ENCODE measurements at places on chromosomes 2 and 18.

DNA sequence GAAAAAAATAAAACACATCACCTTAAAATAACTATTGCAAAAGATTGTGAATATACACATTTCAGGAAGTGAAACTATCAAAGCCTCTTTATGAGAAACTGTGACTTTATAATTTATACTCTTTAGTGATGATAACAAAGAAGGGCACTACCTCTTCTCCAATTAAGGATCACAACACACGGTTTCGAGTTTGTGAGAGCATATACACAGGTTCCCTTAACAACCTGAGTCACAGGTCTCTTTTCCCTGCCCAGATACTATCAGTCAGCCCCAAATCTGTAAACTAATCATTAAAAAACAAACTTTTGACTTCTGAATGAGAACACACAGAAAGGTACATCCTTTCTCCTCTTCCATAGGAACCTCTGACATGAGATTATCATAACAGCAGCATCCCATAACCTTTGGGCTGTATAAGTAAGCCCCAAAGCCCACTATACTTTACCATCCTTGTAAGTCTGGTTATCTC, 44.9 kb downstream of the PTPN2 start:
- DNase-seq = no peak

DNA sequence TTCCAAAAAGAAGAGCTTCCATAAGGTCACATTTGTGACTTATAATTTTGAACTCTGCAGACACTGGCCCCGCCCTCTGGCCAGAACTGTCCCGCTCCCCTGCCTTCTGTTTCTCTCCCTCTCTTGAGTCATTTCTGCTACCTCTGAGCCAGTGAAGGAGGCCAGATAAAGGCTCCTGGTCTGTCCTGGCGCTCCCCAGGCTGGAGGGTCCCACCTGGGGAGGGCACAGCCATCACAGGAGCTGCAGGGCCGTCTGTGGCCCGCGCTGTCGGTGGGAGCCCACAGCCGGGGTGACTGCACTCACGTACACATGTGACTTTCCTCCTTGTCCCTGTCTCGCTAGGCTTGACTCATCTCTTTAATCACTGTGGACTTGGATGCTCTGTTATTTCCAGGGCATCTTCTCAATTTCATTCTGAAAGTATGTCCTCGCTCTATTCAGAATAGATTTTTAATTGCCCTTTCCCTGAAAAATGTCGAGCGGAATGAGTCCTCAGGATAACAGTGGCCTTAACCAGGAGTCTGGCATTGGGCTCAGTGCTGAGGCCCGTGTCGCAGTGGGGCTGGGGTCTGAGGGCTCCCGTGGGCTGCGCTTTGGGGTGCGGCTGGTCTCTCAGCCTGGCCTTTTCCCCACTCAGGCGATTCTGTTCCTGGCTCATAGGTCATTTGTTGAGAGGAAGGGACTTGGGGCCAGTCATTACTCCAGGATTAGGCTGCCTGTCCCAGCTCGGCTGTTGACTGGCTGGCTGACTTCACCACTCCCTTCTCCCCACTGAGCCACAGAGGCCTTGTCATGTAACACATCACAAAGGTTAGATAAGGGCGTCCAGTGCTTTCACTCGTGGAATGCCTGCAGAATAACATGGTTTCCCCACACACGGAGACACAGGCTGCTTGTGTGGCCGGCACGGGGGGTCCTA, 34.5 kb downstream of the KLHL29 start:
- no peak for DNase-seq

GRCh38 chr18:13390711-13391110, 172.2 kb downstream of the LDLRAD4 start:
- DNase-seq = no peak

DNA sequence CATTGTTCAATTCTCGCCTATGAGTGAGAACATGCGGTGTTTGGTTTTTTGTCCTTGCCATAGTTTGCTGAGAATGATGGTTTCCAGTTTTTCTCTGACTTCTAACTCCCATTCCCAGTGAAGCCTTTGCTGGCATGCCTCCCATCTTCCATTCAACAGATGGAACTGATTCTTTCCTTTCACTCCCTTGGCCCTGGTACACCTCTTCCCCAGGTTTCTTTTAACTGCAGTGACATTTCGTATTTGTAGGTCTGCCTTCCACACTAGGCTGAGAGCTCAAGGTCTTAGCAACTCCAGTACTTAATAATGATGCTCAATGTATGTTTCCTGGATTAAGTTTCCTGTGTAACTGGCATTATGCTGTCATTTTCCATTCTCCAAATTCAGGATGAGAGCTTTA, 48.5 kb downstream of the GAREM1 start:
- no peak for DNase-seq

DNA sequence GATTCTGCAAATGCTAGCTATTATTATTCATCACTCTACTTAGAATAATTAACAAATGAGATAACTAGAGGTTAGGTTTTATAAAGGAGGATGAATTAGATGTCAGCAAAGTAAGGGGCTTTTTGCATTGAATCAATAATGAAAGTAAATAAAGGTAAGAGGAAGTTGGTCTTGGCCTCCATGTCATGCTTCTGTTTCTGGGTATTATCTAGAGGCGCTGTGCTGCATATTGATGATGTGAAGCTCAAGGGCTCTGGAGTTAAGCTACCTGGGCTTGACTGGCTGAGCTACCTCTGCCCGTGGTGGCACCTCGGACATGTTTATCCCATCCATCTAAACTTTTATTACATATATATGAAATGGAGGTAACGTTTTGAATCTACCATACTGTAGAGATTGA, 350.9 kb downstream of the PARD3B start:
- no peak for DNase-seq

DNA sequence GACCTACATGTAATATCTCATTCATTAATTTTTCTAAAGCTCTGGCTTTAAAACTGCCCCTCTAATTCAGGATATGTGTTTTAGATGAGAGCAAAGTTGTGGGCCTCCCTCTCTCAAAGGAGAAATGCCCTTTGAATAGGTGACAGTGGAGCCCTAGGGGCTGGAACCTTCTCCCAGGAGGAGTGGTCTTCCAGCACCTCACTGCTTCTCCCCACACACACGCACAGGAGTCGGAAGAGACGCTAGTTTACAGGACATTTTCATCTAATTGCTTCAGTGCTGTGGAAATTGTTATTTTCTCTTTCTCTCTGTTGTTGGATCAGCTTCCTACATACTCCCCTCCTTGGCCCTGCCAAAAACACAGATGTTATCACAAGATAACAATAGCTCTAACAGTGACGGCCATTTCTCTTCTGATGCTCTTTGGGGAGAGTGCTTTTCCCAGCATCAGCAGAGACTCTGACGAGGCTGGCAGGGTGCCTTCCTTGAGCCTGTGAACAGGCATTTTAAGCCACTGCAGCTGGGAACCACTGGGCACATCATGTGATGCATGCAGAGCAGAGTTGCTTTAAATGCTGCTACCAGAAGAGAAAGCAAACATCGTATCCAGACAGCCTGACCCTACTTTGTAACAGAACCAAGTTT, 209.4 kb upstream of the SP5 start:
- no peak for DNase-seq

DNA sequence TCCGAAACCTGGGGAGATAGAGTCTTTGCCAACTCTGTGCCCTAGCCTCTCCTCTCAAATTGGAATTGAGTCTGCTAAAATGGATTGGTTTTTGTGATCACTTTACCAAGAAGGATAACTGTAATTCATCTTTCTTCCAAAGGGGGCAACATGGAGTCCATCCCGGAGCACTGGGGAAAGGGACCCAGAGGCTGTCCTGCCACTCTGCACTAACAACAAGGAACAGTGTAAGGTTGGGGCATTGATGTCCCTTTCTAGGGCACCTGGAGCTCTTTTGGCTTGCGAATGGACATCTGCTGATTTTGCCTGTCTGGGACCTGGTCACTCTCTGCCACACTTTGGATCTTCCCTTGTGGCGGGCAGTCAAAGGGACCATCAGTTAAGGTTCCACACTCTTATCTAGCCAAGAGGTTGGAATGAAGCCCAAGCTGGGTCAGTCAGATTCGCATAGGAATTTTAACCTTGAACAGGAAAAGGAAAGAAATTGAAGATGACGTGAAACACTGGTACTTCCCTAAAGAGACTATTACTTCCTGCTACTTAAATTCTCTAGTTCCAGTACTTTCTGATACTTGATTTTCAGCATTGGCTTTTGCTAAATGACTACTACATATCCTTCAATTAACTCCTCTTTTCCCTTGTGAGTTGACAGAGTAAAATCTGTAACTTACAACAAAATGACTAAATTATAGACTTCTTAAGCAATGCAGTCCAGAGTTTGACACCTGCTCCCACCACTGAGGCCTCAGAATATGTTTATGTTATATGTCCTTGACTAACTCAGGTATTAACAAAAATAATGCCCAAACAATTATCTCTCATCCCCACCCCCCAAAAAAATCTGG, 64.7 kb upstream of the KLF7 start:
- no peak for DNase-seq

DNA sequence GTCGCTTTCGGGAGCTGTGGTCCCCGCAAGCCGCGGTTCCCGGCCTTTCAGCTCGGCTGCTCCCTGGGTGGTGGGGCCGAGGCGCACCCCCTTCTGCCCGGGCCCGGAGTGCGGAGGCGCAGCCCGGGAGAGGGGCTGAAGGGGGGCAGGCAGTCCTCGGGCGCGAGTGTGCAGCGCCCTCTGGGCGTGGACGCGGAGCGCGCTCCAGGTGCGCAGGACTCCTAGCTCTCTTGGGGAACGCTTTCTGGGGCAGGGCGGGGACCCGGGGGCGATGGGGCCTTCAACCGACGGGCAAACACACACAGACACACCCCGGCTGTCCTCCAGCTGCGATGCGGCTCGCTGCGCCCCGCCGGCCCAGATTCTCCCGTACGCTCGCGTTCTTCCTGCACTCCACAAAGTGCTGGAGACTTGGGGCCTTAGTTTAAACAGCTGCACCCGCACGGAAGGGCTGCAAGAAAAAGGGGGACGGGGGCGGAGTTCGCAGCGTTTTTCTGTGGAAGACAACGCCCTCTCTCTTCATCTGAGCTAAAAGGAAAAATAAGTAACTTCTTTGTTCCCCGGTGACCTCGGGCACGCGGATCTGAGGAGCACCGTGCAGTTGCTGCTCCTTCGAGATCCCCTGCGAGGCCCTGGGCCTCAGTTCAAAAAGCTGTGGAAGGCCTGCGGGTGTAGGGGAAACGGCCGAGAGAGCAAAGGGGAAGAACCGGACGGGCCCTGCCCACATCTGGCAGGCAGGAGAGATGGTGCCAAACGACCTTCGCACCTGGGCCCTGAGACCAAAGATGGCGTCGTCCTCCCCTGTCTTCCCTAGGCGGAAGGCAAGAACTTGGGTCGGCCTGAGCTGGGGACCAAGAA, 593 bp upstream of the SDC1 start:
- DNase-seq = peak; percentile 20

GRCh38 chr18:74806700-74807416, 209.2 kb downstream of the ZNF407 start:
- DNase-seq = no peak

DNA sequence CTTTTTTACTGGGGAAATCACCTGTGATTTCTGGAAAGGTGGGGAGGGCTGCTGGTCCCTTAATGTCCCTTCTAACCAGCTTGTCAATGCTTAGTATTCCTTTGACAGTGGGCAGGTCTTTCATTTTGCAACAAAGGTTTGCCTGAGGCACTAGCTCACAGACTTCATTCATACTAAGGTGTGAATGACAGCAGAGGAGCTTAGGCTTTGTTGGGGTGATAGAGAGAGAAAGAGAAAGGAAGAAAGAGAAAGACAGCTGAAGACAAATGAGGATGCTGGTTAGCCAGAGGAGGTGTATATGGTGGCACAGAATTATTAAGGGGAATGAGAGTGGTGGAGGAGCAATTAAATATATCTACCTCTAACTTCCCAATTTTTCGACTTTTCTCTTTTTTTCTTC, 28.9 kb upstream of the GTF2A1L start:
- DNase-seq = no peak

GRCh38 chr2:127208313-127208712, 11.8 kb downstream of the CYP27C1 start:
- no peak for DNase-seq

GRCh38 chr2:138272524-138273195, 228.9 kb upstream of the SPOPL start:
- DNase-seq = no peak

DNA sequence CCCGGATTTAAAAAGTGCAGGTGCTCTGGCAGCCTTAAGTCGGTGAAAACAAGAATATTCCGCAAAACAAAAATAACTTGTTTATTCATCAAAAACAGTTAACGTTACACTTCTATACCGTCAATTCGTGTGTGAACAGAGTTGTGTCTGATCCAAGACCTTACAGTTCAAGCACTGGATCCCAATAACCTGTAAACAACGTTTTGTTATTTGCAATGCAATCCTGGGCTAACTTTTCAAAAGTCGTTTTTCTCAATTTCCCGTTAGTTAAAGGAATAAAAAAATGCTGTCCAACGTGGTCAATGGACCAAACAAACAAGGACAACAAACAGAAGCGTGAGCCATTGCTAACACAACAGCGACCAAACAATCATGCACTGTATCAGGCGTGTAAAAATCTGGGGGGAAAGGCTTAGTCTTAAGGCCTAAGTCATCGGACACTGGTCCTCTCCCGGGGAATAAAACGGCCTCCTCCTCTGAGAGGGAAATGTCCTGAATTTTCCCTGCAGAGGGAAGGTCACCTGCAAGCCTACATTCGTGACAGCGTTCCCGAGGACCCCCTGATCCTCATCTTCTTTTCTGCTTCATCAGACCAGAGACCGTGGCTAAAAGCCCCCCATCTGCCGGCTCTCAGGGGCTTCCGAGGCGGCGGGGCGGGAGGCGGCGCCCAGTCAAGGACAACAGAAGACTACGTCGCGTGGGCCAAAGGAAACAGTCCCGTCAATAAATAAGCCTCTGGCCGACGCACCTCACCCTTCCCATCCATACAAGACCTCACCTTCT, 490 bp downstream of the NDUFS1 start:
- no peak for DNase-seq

- no peak for DNase-seq
Observed at GRCh38 chr2:181850936-181851560, 40.5 kb upstream of the ITPRID2 start.

DNA sequence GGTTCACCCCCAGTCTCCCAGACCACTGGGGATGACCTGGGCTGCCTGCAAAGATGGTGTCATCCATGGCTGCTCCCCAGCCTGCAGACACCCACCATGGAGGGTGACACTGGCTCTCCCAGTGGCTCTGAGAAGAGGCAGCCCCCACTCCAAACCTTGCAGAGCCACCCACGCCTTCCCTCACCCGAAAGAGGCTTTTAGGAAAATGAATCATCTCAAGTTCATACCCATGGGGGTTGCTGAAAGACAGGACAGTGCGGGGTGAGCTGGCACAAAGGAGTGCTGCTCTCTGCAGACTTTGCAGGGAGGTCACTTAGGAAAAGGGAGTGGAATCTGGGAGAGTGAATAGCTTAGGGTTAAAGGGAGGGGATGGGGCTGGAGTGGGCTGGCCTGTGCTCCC, 36.4 kb downstream of the MPHOSPH10 start:
- DNase-seq = no peak

DNA sequence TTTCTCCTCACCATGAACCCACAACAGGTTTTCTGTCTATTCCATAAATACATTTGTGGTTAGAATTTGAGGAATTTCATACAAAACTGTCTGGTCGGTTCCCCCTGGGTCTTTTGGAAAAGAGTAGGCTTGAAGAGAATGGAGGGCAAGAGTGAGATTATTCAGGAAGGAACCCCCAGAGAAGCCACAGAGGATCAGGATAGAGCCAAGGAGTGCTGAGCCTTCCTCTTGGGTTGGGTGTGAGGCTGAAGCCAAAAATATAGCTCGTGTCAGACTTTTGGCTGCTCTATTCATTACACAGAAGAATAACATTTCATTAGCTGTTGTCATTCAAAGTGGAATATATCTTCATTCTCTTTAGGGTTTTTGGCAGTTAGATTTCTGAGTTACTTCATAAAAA, 45.9 kb upstream of the YES1 start:
- no peak for DNase-seq

Data from stimulated activated CD4-positive, alpha-beta T cell treated with anti-CD3 and anti-CD28 coated beads, TNF-alpha, amount 100 ng/mL, for 48 hours (primary cell).